HepG2 (cell line): ENCODE measurements at places on chromosomes 11 and 22. TPM values are rescaled to one million over a fixed set of nuclear protein-coding genes. Genes with fewer than 3 reads are reported as not detected.

- no peak for DNase-seq
- no peak overlapping the region for H3K27ac ChIP-seq
- H3K27me3 ChIP-seq: no peaks in the 10 kb centered on the region
- no peak overlapping the region for H3K4me3 ChIP-seq
Measured at GRCh38 chr11:115199481-115200069, 304.6 kb downstream of the CADM1 start.

Gene RBMXL2
- total RNA-seq: not detected in 2 replicates

DNA sequence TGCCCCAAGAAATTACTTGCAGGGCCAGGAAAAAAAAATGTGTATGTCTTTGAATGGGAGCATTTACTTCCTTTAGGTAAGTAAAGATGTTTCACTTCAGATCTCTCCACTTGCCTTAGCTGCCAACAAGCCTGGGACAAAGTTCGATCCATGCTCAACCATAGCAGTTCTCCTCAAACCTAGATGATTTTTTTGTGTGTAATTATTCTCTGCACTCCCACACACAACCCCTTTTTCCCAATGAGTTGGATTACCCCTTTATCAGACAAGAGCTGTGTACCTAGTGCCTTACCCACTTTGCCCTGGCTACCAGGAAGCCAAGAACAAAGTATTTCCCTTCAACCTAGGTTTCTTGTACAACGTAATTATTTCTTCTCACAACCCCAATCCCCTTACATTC is 35.6 kb downstream of the TPBGL start:
- peaks cover 8% of the 10 kb centered on the region for H3K4me1 ChIP-seq
- H3K27ac ChIP-seq: no peak overlapping the region
- H3K27me3 ChIP-seq: no peaks in the 10 kb centered on the region
- no peak for DNase-seq
- H3K36me3 ChIP-seq: peaks cover 35% of the 10 kb centered on the region

GRCh38 chr11:127006311-127006710 is 5.7 kb upstream of the KIRREL3 start:
- peaks cover 27% of the 10 kb centered on the region; the same call in 2 of the 3 replicates for H3K27me3 ChIP-seq
- no peaks in the 10 kb centered on the region for H3K36me3 ChIP-seq
- DNase-seq: no peak
- no peak overlapping the region for H3K4me3 ChIP-seq
- H3K4me1 ChIP-seq: no peaks in the 10 kb centered on the region
- H3K27ac ChIP-seq: no peak overlapping the region

DNA sequence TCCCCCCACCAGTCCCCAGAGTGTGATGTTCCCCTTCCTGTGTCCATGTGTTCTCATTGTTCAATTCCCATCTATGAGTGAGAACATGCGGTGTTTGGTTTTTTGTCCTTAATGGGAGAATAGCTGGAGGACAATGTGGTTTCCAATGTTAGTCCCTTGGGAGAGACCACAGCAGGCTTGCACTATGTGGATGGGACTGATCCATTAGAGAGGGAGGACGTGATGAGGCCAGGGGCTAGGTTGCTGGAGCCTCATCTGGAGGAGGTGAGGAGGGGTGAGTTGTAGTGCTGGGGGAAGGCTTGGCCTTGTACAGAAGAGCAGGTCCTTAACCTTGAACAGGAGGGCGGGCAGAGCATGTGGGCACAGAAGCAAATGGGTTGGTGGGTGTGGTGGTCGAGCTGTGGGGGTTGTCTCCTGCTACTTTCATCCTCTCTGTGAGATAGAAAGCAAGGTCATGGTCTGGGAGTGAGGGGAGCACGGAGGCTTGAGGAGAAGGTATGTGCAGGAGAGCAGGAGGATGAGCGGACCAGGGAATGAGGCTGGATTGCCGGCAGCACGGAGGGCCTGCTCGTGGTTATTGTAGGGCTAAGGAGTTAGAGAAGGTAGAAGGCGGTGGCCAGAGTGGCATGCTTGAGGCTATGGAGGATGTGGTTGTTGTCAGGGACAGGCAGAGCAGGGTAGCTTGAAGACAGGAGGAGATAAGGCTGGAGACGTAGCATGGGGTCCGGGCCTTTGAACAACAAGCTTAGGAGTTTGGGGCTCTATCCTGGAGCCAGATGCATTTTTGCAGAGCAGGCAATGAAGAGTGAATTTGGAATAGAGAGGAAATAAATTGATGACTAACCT is 11.2 kb upstream of the SREBF2 start:
- peaks cover 38% of the 10 kb centered on the region; the same call in 2 of the 3 replicates for H3K36me3 ChIP-seq
- no peak overlapping the region for H3K4me3 ChIP-seq
- no peaks in the 10 kb centered on the region for H3K27me3 ChIP-seq

Gene GPHA2
- 11.6 and 19.1 TPM in 2 replicates for total RNA-seq

- no peaks in the 10 kb centered on the region for H3K36me3 ChIP-seq
- DNase-seq: peak; percentile 12
- no peak overlapping the region for H3K27ac ChIP-seq
- H3K4me3 ChIP-seq: no peak overlapping the region
- H3K27me3 ChIP-seq: no peaks in the 10 kb centered on the region
Measured at GRCh38 chr22:33757802-33758483, 162.3 kb downstream of the LARGE1 start.

Gene MMP7
- total RNA-seq: not detected in 2 replicates

DNA sequence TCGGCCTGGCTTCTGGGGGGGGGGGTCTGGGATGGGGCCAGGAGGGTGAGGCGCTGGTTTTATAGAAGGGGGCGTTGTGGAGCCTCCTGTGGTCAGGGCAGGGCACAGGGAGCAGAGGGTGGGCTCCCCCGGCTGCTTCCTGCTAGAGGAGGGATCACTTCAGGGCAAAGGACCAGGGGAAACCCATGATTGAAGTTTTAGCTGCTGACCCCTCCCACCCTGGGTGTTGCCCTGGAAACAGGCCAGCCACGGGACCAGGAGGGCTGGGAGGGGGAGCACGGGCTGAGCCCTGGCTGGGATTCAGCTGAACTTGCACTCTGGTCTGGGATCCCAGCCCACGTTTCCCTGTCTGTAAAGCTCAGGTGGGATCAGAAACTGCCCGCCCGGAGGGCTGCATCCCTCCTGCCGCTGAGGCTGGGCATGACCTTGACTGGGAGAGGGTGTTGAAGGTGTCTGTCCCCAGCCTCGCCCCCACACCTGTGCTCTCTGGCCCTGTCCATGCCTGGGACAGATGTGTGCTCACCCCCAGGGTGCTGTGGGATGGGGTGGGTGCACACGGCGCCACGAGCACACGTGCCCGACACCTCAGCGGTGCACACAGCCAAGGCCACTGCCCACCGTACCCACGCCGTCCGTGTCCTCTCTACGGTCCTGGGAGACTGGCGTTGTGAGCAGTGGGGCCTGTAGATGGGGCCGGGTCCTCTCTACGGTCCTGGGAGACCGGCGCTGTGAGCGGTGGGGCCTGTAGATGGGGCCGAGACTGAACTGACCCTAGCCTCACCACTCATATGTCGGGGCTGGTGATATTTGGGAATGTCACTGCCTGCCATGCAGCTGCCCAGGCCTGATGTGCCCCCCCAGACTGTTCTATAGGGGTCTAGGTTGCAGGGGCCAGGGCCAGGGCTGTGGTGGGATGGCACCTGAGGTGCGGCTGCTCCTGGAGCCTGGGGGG is 2.3 kb downstream of the TSPAN4 start:
- no peaks in the 10 kb centered on the region for H3K27me3 ChIP-seq
- peak; percentile 88 for DNase-seq
- peaks cover 8% of the 10 kb centered on the region for H3K36me3 ChIP-seq

DNA sequence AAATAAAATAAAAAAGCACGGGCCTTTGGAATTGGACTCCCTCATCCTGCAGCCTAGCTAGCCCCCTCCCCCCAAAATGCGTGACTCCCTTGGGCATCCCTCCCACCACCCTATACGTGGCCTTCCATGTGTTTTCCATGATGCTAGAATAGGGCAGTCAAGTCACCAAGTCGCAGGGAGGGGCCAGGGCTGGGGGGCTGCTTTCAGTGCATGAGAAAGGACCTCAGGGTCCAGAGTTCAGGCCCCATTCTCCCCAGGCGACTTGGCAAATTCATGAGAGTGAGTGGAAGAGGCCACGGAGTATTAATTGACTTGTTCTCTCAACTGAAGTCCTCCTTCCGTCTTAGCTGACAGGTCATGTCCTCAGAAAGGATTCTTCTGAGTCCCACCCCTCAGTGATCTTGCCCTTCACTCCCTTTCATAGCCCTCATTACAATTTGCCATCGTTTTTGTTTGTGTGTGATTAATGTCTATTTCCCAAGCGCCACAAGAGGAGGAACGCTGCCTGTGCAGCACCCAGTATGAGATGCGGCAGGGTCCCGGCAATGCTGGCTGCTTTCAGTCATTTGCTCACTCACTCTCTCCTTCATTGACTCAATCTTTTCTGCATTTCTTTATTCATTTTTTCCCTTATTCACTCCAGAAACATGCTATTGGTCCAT is 17.4 kb downstream of the LRRC32 start:
- H3K36me3 ChIP-seq: no peaks in the 10 kb centered on the region
- no peak overlapping the region for H3K27ac ChIP-seq
- no peaks in the 10 kb centered on the region for H3K4me1 ChIP-seq
- DNase-seq: no peak
- H3K4me3 ChIP-seq: no peak overlapping the region

- no peaks in the 10 kb centered on the region for H3K36me3 ChIP-seq
- no peak for DNase-seq
- no peak overlapping the region for H3K27ac ChIP-seq
Measured at GRCh38 chr11:19377881-19378280, 137.1 kb upstream of the E2F8 start.

Gene PTPRCAP
- total RNA-seq: 0.46 and 0.60 TPM in 2 replicates

- no peaks in the 10 kb centered on the region for H3K36me3 ChIP-seq
- no peak for DNase-seq
- H3K27ac ChIP-seq: no peak overlapping the region
- H3K4me3 ChIP-seq: no peak overlapping the region
- peaks cover 50% of the 10 kb centered on the region for H3K4me1 ChIP-seq
Measured at GRCh38 chr11:19919050-19919561, 206.5 kb downstream of the NAV2 start.

GRCh38 chr11:19450282-19450681 is 209.5 kb upstream of the E2F8 start:
- no peak overlapping the region for H3K27ac ChIP-seq
- no peaks in the 10 kb centered on the region for H3K27me3 ChIP-seq
- DNase-seq: no peak
- no peaks in the 10 kb centered on the region for H3K4me1 ChIP-seq
- H3K4me3 ChIP-seq: no peak overlapping the region
- H3K36me3 ChIP-seq: no peaks in the 10 kb centered on the region

DNA sequence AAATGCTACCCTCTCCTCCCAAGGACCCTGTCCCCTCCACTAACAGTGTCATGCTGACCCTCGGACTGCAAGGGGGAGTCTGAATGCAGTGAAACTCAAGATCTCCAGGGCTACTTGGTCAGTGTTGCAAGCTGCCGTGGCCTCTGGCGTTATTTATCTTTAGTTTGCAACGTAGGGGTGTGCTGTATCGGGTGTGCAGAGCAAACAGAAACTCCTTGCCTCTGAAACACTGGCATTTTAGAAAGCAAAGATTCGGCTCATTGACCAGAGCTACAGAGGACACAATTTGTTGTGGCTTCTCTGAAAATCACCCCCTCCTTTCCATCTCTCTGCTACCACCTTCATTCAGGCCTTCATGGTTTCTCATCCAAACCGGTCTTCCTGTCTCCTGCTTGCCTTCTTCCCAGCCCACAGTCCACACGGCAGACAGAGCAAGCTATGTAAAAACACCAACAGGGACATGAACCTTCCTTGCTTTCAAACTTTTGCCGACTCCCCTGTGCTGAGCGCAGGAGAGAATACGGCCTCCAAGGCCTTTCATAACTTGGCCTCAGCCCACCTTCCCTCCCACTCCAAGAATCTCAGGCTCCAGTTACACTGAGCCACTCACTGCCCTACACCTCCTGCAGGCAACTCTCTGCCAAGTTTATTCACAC is 14.9 kb downstream of the FZD4 start:
- peaks cover 43% of the 10 kb centered on the region for H3K4me1 ChIP-seq
- peak; percentile 74 for DNase-seq
- no peaks in the 10 kb centered on the region for H3K36me3 ChIP-seq

DNA sequence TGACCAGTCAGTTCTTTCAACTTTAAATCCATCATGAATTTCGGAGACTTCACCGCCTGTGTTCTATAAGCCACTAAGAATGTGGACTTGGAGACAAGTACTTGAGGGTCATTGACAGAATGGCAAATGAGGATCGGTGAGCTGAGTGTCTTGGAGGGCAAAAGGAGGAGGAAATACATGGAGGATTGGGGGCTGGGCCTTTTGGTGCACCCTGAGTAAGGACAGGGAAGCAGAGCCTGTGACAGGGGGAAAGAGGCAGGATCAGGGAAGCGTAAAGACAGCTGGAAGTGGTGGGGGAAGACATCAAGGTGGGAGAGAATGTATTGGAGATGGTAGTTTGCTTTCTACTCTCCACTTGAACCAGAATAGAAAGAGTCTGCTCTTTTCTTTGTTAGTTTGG is 70.4 kb upstream of the MTMR2 start:
- DNase-seq: no peak
- peaks cover 27% of the 10 kb centered on the region for H3K36me3 ChIP-seq
- H3K4me1 ChIP-seq: peaks cover 11% of the 10 kb centered on the region; the same call in 1 of the 2 replicates
- H3K27ac ChIP-seq: no peak overlapping the region

- peaks cover 30% of the 10 kb centered on the region for H3K36me3 ChIP-seq
- H3K4me1 ChIP-seq: peaks cover 34% of the 10 kb centered on the region
Measured at GRCh38 chr22:28736301-28737155, 5.1 kb downstream of the CHEK2 start.

Gene SLCO2B1
- 7.6 and 15.3 TPM in 2 replicates for total RNA-seq

GRCh38 chr11:67495234-67496005 is 9.7 kb downstream of the PITPNM1 start:
- H3K27ac ChIP-seq: no peak overlapping the region
- H3K4me1 ChIP-seq: no peaks in the 10 kb centered on the region
- H3K4me3 ChIP-seq: no peak overlapping the region
- peaks cover 1% of the 10 kb centered on the region for H3K36me3 ChIP-seq
- H3K27me3 ChIP-seq: no peaks in the 10 kb centered on the region

Gene GP1BB
- total RNA-seq: not detected in 2 replicates

- H3K36me3 ChIP-seq: no peaks in the 10 kb centered on the region
- no peak for DNase-seq
- H3K27me3 ChIP-seq: peaks cover 2% of the 10 kb centered on the region
- H3K4me1 ChIP-seq: no peaks in the 10 kb centered on the region
Measured at GRCh38 chr11:128824191-128825049, 42.7 kb downstream of the KCNJ1 start.

Gene HEPHL1
- 0.04 and 0.07 TPM in 2 replicates for total RNA-seq

- DNase-seq: peak; percentile 21
- H3K4me1 ChIP-seq: peaks cover 92% of the 10 kb centered on the region
- H3K27ac ChIP-seq: peak overlapping the region; percentile 53
- no peaks in the 10 kb centered on the region for H3K27me3 ChIP-seq
Measured at GRCh38 chr11:111631666-111632039, 29.4 kb downstream of the SIK2 start.

GRCh38 chr11:72338741-72339140 is 94.8 kb upstream of the PHOX2A start:
- no peak for DNase-seq
- H3K4me1 ChIP-seq: peaks cover 8% of the 10 kb centered on the region
- H3K4me3 ChIP-seq: no peak overlapping the region
- no peaks in the 10 kb centered on the region for H3K27me3 ChIP-seq
- H3K27ac ChIP-seq: no peak overlapping the region

Gene APOL5
- total RNA-seq: not detected in 2 replicates
